ENCODE measurements at places on chromosomes 2 and 18.

GRCh38 chr18:7002107-7002506 lies 115.5 kb downstream of the LAMA1 start:
- DNase-seq = no peak

DNA sequence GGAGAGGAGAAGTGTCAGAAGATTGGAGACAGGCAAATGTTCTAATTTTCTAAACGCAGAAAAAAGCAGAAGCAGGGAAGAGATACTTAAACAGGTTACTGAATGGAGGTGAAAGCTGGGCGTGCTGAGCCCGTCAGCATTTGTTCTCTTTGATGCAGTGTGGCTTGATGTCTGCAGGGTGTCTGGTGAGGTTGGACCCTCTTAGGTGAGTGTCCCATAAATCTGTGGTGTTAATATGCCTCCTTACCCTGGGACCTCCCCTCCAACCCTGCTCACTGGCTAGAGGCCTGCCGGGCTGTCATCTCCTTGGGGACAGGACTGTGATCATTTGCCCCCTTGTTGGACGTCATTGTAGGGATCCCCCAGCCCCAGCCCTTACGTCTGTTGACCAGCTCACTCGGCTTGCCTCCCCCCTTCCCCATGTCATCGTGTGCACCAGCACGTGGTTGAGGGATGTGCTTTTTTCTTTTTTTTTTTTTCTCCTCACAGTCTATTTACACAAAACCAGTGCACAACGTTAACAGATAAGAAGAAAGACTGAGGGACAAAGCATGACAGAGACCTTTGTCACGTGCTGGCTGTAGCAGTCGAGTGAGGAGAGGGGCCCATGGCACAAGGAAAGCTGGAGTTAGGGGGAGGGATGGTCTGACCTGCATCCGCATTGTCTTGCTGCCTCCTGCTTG lies 56.4 kb downstream of the NCK2 start:
- DNase-seq = no peak

GRCh38 chr2:237661799-237662328 lies 34.5 kb downstream of the LRRFIP1 start:
- DNase-seq = no peak

GRCh38 chr2:72210470-72210869 lies 62.8 kb upstream of the CYP26B1 start:
- no peak for DNase-seq

GRCh38 chr2:143525402-143525860 lies 396.2 kb downstream of the ARHGAP15 start:
- no peak for DNase-seq

- no peak for DNase-seq
Measured at GRCh38 chr2:224407241-224407701, 5.4 kb upstream of the FAM124B start.

DNA sequence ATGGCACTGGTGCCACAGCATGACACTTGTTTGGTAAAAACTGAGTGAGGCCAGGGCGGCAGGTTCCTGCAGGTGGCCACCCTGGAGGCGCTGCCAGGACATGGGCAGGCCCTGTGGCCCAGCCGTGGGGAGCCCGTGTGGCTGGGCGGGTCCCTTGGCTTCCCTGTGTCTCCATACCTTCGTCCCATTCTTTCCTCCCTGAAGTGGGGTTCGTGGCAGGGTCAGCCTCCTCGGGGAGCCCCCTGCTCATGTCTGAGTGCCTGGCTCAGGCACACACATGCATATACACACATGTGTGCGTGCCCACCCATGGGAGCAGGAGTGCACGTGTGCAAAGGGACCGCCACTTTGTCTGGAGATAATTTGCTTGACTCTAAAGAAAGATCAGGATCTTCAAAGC lies 86.5 kb upstream of the HDAC4 start:
- no peak for DNase-seq

- DNase-seq = no peak
Measured at GRCh38 chr2:46165916-46166315, 131.3 kb upstream of the EPAS1 start.

DNA sequence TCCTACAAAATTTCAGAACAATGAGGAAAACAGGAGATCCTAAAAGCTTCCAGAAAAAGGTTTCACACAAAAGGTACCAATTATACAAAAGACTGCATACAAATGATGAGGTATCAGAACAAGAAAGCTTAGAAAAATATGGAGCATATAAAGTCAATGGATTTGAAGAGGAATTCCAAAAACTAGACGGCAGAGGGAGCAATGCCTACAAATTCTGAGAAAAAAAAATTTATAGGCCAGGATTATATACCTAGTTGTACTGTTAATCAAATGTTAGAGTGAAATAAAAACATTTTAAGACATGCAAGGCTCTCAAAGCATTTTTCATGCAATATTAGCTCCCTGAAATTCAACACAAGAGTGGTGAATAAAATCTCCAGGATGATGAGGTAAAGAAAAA lies 106.2 kb downstream of the ZRANB3 start:
- no peak for DNase-seq

- no peak for DNase-seq
Measured at GRCh38 chr2:6951046-6951445, 33.8 kb downstream of the RNF144A start.

- no peak for DNase-seq
Measured at GRCh38 chr18:34003687-34004086, 221.0 kb downstream of the NOL4 start.

GRCh38 chr2:28465148-28465885 lies 30.5 kb upstream of the PLB1 start:
- no peak for DNase-seq

DNA sequence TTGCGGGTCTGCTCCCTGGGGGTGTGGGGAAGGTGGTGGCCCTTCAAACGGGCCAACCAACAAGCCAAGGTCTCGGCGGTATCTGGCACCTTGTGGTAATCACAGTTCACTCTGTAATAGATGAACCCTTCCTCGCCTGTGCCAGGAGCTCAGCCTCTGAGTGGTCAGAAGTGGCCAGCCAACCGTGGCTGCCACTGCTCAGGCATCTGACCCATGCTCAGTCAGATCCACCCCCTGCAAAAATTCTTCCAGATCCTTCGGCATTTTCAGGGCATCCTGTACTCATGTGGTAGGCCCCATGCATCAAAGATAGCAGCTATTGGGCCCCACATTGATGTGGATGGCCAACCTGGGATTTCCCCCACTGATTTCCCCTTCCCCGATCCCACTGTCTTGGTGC lies 39.6 kb upstream of the SERPINE2 start:
- no peak for DNase-seq

GRCh38 chr2:47177043-47177565 lies 22.0 kb upstream of the STPG4 start:
- no peak for DNase-seq

- DNase-seq = no peak
Measured at GRCh38 chr2:11746807-11747459, 501 bp downstream of the LPIN1 start.

DNA sequence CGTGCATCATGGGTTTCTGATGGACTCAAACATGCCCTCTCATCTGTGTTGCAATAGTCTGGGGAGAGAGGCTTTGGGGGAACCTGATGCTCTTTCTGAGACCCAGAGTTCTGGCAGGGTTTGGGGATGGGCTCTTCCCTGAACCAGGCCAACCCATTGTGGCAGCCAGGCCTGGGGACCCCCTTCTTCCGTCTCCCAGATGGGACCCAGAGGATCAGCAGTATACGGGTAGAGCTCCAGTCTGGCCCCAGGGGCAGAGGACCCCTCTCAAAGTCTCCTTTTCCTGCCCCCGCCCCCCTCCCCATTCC lies 333.7 kb downstream of the DYSF start:
- no peak for DNase-seq

GRCh38 chr2:98247383-98247782 lies 98.9 kb upstream of the CNGA3 start:
- no peak for DNase-seq

DNA sequence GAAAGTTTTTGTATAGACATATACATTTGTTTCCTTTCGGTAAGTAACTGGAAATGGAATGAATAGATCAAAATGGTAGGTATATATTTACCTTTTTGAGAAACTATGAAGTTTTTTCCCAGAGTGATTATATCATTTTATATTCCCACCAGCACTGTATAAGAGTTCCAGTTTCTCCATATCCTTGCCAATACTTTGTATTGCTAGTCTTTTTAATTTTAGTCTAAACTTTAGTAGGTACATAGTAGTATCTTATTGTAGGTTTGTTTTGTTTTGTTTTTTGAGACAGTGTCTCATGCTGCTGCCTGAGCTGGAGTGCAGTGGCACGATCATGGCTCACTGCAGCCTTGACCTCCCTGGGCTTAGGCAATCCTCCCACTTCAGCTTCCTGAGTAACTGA lies 56.6 kb downstream of the AGPS start:
- no peak for DNase-seq

GRCh38 chr2:2574401-2575180 lies 243.5 kb upstream of the MYT1L start:
- no peak for DNase-seq

GRCh38 chr2:220811952-220812570 lies 760.0 kb downstream of the EPHA4 start:
- DNase-seq = no peak

GRCh38 chr2:122322815-122323214 lies 567.4 kb downstream of the TSN start:
- DNase-seq = no peak

GRCh38 chr18:67654101-67654500 lies 137.6 kb upstream of the DSEL start:
- DNase-seq = no peak

- no peak for DNase-seq
Measured at GRCh38 chr18:76578571-76579300, 83.7 kb upstream of the ZNF516 start.

DNA sequence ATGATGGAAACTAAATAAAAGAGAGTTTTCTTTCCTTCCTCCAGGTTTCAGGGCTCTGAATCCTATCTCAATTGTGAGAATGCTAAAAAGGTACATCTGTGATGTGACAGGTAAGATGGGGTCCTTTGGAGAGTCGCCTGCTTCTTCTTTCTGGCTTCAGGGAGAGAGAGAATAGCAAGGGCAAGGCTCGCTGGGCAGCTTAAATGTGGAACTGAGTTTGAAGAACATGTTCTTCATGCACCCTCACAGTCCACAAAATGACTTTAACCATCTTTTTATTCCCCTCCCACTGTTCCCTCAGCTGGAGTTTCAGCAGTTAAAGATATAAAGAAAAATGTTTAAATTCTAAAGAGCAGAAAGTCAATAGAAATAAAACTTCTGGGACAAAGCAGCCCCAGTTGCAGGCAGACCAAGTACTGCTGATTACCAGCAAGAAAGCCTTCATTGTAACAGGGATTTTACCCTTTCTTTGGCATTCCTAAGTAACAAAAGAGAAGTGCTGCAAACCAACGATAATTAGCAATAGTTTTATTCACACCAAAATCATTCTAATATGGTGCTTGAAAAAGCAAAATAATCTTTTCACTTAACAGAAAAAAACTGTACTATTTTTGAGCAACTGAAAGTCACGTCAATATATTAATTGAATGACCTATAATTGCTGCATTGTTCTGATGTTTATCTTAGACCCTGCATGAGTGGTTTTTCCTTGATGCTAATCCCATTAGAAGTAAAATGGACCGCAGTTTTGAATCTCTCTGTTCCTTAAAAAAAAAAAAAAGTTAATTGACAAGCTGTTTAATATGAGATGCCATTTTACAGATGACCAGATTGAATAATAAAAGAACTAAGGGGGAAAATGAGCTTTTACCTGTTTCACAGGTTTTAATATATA lies 61.5 kb downstream of the LRP2 start:
- DNase-seq = no peak

GRCh38 chr2:11123856-11124759 lies 31.2 kb upstream of the SLC66A3 start:
- DNase-seq = peak; percentile 47

DNA sequence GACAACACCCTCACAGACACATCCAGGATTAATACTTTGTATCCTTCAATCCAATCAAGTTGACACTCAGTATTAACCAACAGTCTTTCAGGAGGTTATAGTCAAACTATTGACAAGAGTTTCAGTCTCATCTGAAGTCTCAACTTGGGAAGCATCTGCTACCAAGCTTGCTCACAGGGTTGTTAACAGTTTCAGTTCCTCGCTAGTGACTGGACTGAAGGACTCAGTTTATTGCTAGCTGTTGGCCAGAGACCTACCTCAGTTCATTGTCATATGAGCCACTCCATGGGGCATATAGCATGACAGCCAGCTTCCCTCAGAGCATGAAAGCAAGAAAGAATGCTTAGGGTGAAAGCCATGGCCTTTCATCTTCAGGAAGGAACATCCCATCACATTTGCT lies 228.6 kb downstream of the EPHA4 start:
- no peak for DNase-seq

DNA sequence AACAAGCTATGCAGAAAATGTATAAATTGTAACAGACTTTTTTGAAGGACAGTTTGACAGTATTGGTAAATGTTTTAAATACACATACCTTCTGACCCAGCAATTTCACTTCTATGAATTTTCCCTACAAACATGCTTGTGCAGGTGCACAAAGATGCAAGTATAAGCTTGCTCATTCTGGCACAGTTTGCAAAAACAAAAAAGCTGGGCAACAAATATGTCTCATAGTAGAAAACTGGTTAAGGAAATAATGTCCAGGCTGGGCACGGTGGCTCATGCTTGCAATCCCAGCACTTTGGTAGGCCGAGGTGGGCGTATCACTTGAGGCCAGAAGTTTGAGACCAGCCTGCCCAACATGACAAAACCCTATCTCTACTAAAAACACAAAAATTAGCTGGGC lies 96.9 kb upstream of the NEDD4L start:
- DNase-seq = no peak

DNA sequence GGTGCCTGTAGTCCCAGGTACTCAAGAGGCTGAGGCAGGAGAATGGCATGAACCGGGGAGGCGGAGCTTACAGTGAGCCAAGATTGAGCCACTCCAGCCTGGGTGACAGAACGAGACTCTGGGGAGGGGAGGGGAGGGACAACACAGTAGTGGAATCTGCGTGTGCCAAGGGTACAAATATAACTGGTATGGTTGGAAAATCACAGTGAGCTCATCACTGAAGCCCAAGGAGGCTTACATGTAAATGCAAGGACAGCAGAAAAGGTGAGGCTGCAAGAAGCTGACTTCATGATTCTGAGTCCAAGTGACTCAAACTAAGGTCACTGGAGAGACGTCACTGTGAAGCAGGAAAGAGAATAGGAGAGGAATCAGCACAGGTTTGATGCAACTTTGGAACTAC lies 9.2 kb downstream of the SEPTIN10 start:
- no peak for DNase-seq

- no peak for DNase-seq
Measured at GRCh38 chr2:240462707-240463273, 27.3 kb downstream of the GPC1 start.

DNA sequence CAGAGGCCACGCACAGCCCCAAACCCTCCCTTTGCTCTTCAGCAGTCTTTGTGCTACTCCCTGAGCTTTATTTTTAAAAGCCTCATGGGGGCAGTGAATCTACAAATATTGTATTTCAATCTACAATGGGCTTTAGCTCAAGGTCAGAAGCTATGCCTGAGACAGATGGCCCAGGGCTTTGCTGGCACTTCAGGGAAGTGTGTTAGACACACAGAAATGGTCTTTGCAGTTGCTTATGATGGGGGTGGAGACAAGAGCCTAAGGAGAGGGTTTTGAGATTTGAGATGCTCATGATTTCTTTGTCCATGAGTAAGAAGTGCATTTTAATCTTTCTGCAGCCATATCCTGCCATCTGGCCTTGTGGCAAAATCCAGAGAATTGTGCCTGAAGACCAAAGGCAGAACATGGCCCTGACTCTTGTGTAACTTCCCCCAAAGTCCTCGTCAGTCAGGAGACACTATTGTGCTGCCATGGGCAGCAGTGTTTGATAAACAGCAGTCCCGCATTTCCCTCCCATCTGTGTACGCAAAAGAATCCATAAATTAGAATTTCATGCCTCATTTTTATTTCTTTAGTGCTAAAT lies 92.6 kb downstream of the VAPA start:
- no peak for DNase-seq
